ENCODE measurements at places on chromosomes 3 and 15. TPM values are rescaled to one million over a fixed set of nuclear protein-coding genes. Genes with fewer than 3 reads are reported as not detected.

DNA sequence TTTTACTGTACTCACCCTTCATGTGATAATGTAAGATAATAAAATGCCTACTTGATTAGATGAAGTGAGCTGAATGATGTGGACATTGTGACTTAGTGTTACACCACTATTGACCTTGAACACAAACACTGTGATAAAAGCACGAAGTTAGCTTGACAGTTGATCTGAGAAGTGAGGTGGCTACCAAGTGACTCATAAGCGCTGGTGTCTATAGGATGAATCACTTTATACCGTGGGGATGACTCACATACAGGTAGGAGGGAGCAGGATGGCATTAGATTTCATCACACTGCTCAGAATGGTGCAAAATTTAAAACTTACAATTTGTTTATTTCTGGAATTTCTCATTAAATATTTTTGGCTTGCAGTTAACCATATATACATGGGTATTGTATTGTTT is 174.7 kb upstream of the CNTN3 start:
- no peak for DNase-seq

The TM4SF4 gene
- total RNA-seq = not detected

DNA sequence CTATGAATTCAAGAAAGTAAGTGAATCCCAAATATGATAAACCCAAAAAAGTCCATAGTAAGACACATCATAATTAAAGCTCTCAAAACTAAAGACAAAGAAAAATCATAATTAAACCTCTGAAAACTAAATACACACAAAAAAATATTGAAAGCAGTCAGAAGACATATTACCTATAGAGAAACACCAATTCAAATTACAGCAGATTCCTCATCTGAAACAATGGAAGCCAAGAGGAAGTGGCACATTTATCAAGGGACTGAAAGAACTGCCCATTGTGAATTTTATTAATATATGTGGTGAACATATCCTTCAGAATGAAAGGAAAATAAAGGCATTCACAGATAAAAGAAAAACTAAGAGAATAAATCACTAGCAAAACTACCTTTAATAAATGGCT is 128.2 kb downstream of the SCAPER start:
- DNase-seq = no peak

DNA sequence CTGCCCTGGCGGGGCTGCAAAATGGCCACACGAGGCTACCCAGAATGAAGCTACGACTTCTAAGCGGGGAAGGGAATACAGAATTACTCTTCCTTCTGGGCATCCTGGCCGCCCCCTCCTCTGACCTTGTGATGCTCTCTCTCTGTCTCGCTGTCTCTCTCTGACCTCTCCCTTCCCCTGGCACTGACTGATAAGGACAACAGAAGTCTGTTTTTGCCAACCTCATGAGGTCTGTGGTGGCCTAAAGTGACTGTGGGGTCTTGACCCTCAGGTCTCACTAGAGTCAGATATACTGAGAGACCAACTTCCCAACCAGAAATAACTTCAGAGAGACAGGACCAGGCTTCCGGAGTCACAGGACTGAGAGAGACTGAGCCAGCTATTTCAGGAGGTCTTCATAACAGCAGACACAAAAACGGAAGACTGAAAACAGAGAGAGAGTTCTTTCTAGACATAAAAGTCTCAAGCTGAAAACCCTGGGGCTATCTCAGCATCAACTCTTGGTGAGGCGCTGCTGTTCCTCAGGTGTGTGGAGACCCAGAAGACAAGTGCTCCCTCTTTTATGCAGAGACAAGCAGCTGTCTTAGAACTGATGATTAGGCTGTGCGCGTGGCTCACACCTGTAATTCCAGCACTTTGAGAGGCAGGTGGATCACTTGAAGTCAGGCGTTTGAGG is 38.2 kb upstream of the CFAP161 start:
- no peak for DNase-seq

- no peak for DNase-seq
Measured at GRCh38 chr3:147354623-147355022, 51.7 kb downstream of the ZIC4 start.

DNA sequence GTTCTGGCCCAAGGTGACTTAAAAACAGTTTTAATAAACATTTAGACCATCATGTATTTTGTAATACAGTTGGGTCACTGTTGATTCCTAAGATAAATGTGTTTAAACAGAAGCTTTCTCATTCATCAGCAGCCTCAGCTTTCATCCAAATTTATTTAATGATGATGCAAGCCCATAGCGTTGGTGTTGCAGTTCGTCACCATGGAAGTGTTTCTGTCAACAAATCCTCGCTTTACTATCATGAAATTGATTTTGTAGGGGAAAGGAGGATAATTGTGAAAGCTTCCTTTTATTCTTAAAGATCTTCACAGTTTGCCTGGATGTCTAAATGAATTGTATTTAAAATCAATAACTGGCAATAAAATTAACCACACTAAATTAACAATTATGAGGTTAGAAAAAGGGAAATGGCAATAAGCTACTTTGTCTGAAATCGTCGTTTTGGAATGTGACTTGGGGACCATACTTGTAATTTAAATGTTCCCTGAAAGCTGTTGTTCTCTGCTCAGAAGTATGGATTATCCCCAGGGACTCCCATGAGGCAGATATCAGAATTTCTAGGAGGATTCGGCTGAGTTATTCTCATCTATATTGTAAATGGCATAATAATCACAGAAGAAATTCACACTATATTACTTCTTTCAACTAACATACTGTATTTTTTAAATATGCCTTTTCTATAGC is 29.0 kb downstream of the CMSS1 start:
- DNase-seq = no peak

The BHLHE40 gene
- total RNA-seq = 112 TPM

- DNase-seq = no peak
Measured at GRCh38 chr15:69869881-69870505, 227.7 kb downstream of the TLE3 start.

The OTOL1 gene
- not detected for total RNA-seq

The SPESP1 gene
- total RNA-seq = 0.23 TPM

DNA sequence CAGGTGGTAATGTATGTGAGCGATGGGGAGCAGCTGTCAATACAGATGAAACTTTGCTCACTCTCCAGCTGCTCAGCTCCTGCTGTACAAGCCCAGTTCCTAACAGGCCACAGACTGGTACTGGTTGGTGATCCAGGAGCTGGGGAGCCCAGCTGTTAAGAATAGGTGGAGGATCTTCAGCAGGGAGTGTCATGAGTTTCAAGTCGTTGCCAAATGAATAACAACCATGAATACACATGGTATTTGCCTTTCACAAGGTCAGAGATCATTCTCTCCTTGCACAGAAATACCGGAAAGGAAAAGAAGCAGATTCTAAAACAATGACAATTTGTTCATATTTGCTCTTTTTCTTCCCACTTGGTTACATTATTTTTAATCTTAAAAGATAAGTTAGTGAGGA is 5.1 kb downstream of the PLSCR1 start:
- no peak for DNase-seq

- no peak for DNase-seq
Measured at GRCh38 chr3:8460050-8460708, 41.4 kb upstream of the LMCD1 start.

The LMLN gene
- total RNA-seq = 3.1 TPM

Data from activated CD4-positive, alpha-beta T cell treated with anti-CD3 and anti-CD28 coated beads, Interleukin-2, amount 10 ng/mL, durations not matched to agents 7 days and 5 days (primary cell).